ENCODE measurements at places on chromosomes 5 and 9.

GRCh38 chr5:218457-219291 lies 554 bp downstream of the SDHA start:
- no peak for DNase-seq

DNA sequence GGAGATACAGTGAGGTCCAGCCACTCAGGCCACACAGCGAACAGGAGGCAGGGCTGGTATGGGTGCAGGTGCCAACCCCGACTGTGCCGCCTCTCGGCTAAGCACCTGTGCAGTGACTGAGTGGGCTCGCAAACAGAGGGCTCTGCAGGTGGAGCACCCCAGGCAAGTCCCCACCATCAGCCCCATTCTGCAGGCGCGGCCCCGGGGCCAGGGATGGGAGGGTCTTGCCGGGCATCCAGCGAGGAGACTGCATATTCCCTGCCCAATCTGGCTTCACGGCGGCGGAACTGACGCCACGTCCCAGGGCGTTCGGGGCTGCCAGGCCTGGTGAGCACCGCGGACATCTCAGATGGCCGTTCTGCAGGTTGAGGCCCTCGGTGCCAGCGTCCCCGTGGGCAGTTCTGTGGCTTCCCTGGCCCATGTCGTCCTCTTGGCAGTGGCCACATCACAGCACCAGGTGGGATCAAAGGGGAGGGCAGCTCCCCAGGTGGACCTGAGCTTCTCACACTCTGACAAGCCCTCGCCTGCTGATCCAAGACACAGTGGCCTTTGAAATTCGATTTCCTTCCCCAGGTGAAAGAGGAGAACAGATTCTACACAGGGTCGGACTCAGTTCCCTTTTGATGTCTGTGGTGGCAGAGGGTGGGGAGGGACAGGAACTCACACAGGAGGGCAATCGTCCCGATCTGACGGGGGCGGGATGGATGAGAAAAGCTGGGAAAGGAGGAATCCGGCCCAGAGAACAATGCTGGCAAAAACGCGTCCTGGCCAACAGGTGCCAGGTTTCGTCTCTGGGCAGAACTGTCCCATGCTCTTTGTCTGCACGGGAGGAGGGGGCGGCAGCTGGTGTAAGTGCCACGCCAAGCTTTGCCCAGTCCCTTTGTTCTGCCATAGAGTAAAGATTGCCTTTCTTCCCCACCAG lies 18.8 kb downstream of the DBH start:
- DNase-seq, result no peak

- DNase-seq, result no peak
These were observed 168.2 kb downstream of the ZDHHC21 start for GRCh38 chr9:14524873-14525515.

DNA sequence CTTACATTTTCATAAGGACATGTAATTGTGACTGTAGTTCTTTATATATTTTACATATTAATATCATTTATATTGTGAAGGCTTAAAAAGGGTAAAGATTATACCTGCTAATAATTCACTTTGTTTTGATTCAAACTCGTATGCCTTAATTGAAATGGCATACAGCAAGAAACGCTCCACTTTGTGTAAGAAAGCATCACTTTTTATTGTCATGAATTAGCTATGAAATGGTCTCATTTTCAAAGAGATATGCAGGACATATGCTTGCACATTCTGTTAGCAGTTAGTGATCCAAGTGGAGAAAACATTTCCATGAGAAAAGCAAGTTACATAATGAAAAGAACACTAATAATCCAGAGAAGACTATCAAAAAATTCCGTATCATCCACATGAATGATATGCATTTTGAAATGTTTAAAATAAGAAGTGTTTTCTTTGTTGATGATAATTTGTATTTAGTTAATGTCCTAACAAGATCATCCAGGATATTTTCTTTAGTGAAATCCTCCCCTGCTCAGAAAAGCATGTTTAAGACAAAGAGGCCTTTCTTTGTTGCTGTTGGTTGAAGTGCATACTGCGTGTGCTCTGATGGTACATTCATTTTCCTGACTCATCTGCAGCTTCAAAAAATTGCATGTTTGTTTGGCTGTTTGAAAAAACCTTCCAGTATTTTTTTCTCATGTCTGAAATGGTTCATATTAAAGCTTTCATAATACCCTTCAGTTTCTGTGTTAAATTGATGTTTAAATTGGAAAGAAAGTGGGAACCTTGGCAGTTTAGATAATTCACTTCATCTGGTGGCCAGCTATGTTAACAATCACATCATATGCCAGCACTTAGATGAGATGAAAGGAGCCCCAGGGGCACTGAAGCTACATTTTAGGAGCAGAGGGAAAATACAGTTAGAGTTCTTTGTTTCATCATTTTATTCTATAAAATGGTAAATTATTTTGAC lies 242.2 kb downstream of the CSNK1G3 start:
- no peak for DNase-seq

DNA sequence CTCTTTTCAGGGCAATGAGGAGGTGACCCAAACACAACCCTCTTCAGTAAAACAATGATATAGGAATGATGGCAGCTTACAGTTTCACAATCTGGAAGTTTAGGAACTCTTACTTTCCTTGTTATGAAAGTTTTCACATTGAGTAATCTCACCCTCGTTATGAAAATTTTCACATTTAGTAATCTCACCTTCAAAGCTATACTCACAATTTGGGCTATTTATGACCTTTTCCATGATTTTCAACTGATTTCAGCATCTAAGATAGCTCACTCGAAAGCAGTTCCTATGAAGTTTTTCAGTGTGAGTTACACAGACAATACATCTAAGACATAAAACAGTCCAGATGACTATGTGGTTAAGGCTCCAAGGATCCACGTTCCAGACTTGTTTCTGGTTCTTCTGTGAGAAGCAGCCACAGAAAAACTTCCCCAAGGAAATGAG lies 57.1 kb downstream of the FOXD1 start:
- no peak for DNase-seq

DNA sequence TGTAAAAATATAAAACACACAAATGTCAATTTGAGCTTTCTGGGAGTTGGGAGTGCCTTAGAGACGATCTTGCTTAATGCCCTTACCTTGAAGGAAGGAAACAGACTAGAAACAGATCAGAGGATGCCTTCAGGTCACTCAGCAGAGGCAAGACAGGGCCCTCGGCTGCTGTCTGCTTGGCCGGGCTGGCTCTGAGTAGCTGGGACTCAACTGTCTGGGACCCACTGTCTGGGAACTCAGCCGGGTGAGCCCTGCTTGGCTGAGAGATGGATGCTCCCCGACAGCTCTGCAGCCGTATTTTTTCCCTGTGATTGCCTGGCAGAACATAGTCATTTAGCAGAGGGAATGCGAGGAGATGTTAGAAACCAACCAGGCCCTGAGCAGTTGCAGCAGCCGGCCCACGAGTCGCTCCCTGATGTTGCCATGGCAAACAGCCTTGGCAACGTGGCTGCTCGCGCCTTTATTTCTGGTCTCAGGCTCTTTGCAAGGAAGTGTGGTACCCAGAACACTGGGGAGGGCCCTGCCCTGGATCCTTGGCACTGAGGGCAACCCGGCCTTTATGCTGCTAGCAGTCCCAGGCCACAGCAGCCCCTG lies 10.9 kb downstream of the PPARGC1B start:
- DNase-seq, result no peak

DNA sequence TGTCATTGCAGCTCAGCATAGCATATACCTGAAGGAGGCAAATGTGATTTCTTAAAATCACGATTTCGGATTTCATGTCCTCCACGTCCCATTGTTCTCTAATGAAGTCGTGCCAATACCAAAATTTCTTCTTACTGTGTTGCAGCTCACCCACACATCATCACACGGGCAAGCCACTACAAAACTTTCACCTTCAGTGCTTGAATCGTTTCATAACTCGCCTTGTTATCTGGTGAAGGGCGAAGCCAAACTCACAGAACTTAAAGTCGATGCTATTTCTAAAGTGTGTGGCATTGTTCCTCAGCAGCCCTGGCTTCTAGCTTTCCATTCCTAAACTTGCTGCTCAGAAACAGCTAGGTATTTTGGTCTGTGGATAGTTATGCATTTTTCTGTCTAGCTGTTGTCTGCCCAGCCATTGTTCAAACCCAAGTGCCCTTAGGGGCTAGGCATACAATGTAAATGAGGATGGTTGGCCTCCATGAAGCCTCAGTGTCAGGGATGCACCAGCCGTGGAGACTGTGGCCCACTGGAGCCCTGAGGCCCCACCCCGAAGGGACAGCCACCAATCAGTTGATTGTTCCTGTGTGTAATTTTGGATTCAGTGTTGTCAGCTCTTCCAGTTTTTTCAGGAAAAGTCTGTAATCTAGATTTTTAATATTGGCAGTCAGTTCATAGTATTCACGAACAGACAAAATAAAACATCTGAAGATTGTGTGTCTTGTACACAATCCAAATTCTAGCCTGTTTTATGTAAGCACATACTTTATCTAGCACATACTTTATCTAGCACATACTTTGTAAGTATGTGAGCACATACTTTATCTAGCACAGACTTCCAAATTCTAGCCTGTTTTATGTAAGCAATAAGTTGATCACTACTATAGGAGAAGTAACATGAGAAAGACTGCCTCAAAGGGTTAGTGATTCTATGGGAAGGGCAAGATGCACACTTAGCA lies 112.8 kb downstream of the DAPK1 start:
- DNase-seq, result no peak

DNA sequence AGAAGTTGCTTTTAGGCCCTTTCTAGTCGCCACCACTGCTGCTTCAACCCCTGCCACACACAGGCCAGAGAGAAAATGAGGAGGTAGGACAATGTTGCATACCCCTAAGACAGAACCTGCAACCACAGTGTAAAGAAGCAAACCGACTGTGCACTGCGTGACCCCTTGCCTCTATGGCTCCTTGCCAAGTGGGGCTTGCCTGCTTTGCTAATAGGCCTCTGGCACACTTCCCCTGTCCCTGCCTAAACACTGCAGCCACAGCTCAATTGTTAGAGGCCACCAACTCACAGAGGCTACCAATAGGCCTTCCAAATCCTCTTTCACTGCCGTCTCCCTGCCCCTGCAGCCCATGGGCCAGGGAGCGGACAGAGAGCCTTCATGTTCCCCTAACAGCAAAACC lies 280.1 kb downstream of the CDH10 start:
- no peak for DNase-seq

- DNase-seq, result peak; percentile 13
These were observed 353.6 kb downstream of the BNC2 start for GRCh38 chr9:16516891-16517290.

DNA sequence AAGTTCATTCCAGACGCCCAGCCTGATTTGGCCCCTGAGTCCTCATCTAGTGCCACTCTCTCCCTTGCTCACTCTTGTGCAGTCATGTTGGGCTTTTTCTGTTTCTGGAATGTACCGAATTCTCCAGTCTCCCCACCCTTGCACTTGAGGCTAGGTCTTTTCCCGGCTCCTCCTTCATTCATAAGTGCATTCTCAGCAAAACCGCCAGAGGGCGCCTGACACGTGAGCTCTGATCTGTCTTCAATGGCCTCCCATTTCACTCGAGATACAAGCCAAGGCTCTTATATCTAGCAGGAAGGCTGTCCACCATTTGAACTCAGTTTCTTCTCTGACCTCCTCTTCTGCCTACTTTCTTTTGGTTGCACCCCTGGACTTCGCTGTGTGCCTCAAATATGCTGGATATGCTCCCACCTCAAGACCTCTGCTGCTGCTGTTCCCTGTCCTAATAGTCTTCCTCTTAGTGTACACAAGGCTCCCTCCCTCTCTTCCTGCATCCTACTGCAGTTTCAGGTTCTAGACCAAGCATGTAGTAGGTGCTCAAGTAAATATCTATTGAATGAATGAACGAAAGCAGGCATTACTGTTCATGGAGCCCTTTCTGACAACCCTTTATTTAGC lies 568.1 kb upstream of the WWC1 start:
- peak; percentile 60 for DNase-seq
